ENCODE measurements at places on chromosomes 1 and 21.

DNA sequence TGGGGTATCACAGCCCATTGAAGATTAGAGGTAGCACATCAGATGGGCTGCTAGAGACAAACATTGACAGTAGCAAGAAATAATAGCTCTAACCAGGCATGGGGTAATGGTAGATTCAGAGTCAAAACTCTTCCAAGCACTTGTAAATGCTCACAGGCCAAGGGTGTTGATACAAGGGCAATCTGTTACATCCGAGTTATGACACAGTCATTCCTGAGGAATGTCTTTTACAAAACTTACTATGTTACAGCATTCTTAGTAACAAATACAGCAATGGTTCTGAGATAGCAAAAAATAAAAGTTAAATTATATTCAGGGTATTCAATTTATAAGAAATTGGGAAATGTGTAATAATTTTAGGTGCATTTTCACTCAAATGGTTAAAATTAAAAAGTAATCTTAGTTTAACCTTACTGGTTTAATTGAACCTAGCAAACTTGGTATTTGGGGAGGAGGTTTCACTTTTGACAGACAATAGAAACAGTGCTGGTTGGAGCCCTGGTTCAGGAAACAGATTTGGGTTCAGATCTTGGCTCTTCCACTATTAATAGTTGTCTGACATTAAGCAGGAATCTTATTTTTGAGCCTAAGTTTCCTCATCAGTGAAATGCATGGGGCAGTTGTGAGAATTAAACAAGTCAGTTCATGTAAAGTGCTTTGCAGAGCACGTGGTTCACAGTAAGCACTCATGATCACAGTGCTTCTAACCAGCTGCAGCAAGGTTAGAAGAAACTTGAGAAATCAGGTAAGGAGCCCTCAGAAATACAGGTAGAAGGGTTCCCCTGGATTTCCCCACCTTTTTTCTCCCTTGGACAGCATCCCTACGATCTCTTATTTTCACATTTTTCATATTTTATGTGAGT, 4.4 kb downstream of the ST3GAL3 start:
- peak; percentile 87 for DNase-seq

DNA sequence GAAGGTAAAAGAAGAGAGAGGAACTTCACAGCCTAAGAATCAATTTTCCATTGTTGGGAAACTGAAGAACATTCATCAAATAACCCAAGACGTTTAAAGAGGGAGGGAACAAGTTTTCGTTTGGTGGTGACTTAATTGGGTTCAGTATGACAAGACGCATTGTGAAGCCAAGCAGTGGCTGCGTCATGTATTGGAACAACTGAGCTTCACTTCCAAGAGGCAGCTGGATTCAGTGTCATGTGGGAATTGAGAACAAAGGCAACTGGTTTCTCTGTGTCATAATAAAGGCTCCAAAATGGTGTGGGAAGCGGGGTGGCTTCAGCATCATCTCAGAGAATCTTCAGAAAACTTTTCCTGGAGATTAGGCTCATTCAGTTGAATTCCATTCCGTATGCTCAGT, 29.8 kb upstream of the RC3H1 start:
- no peak for DNase-seq

DNA sequence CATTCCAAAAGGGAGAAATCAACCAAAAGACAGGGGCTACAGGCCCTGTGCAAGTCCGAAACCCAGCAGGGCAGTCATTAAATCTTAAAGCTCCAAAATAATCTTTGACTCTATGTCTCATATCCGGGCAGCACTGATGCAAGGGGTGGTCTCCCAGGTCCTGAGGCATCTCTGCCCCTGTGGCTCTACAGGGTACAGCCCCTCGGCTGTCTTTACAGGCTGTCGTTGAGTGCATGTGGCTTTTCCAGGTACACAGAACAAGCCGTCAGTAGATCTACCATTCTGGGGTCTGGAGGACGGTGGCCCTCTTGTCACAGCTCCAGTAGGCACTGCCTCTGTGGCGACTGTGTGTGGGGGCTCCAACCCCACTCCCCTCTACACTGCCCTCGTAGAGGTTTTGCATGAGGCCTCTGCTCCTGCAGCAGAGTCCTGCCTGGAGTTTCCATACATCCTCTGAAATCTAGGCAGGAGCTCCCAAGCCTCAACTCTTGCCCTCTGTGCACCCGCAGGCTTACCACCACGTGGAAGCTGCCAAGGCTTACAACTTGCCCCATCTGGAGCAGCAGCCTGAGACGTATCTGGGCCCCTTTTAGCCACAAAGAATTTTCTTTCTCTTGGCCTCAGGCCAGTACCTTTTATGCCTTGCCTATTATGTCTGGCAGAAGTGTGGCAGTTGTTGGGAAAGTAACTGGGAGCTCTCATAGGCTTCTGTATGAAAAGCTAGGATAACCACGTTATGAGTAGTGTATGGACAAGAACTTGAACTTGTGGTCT, 52.5 kb downstream of the POU2F1 start:
- DNase-seq: peak; percentile 21

GRCh38 chr1:61853583-61853982, 111.3 kb downstream of the PATJ start:
- no peak for DNase-seq

- DNase-seq: no peak
Observed at GRCh38 chr1:194071205-194071604, 884.8 kb upstream of the B3GALT2 start.

GRCh38 chr1:180953291-180954004, 40.8 kb downstream of the KIAA1614 start:
- peak; percentile 87 for DNase-seq

- DNase-seq: peak; percentile 57
Observed at GRCh38 chr21:33266050-33266788, at the start of gene IL10RB. TSS of gene IL10RB (plus strand) at chr21:33266367. CDS start at chr21:33266466, 99 bp downstream.

DNA sequence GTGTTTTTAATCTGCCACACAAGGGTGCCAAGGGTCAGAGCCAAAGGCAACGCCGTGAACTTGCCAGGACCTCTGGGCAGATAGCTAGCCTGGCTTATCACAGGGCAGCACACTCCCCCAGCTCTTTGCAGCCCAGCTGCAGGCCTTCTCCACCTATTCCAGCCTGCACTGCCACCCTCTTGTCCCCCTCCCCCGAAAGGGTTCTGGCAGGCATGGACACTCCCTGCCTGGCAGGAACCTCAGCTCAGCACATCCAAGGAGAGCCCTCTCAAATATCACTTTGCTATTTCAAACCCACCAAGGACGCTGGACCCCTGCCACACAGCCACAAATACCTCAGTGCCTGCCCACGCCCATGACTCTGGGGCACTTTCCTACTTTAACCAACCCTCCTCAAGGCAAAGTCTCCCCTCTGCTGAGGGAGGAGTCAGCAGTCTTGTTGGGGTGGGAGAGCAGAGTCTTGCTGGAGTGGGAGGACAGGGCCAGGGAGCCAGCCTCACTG, 9.1 kb downstream of the SSBP3 start:
- no peak for DNase-seq

- peak; percentile 70 for DNase-seq
Observed at GRCh38 chr1:78171736-78172590, 126.2 kb downstream of the GIPC2 start.

DNA sequence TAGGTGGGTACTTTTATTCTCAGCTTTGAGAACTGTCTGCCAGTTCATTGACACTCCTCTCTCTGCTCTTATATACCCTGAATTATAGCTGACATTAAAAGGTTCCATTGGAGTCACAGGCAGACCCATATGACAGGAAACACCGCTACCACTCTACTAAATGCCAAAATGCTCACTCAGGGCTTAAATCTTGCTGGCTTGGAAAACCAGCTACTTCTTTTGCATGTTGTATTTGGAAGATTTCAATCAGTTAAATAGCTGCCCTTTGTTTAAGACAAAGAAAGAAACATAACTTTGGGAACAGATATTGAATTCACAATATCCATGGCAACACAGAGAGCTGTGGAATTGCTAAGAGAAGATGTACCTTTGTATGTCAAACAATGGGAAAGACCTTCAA, 876.5 kb downstream of the USP25 start:
- no peak for DNase-seq

DNA sequence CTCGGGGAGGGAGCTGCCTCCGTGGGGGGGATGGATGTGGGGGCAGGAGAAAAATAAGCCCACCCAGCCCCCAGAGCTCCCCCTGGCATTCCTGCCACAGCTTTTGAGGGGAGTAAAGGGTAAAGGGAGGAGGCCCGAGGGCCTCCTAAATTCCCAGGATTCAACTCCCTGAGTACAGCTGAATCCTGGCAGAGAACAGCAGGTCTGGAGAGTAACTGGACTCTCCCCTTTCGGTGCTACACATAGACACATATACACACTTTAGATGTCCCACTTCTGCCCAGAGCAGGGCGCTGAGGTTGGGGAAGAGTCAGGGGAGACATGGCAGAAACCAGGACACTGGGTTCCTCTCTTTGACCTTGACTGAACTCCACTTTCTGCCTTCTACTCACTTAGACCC, 3.0 kb downstream of the KIRREL1 start:
- no peak for DNase-seq

DNA sequence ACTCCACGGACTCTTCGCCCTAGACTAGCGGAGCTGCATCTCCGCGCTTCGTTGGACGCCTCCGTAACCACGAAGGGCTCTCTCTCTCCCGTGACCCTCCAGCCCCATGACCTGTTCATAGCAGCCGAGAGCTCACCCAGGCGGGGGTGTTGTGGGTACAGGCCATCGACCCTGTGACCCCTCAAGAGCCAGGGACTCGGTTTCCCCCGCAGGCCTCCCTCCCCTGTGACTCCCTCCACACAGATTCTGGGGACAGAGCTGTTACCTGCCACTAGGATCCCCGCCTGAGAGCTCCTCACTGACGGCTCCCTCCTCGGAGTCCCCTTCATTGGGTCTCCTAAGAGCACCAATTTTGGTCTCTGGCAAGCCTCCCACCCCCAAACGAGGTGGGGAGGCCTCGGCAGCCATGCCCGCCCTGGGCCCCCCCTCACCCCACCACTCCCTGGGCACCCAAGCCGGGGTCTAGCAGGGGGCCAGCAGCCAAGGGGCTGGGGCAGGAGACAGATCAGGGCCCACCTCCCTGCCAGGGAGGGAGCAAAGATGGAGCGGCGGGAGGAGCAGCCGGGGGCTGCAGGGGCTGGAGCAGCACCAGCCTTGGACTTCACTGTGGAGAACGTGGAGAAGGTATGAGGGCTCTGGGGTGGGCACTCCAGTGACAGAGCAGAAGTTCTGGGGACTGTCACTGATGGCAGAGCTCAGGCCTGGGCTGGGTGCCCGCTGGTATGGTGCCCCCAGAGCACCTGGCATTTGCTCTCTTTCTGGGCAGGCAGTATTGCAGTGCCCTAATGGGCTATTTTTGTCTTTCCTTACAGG, 517 bp downstream of the IPO13 start:
- no peak for DNase-seq

- DNase-seq: no peak
Observed at GRCh38 chr1:28537457-28538199, 15.3 kb upstream of the TRNAU1AP start.

DNA sequence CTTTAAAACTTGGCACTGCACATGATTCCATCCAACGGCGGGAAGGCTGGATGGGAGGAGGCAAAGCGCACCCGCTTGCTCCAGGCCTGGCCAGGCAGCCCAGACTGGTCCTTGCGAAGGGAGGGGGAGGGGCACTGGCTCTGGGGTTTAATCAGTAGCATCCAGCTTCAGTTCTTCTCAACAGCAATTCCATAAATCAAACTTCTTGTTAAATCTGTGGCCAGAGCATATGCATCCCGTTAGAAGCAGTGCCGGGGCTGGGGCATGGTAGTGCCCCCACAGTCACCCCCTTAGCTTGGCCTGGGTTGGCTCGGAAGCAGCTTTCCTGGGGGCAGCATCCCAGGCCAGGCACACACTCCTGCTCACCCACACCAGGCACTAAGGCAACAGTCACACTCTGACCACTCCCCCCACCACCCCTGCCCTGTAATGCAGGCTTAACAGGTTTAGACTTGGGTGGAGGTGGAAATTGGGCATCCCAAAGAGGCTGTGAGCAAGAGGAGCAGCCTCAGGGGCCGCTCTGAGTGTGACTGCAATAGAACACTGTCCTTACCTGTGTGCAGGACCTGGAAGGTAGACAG, 94.1 kb upstream of the CASZ1 start:
- DNase-seq: peak; percentile 93

DNA sequence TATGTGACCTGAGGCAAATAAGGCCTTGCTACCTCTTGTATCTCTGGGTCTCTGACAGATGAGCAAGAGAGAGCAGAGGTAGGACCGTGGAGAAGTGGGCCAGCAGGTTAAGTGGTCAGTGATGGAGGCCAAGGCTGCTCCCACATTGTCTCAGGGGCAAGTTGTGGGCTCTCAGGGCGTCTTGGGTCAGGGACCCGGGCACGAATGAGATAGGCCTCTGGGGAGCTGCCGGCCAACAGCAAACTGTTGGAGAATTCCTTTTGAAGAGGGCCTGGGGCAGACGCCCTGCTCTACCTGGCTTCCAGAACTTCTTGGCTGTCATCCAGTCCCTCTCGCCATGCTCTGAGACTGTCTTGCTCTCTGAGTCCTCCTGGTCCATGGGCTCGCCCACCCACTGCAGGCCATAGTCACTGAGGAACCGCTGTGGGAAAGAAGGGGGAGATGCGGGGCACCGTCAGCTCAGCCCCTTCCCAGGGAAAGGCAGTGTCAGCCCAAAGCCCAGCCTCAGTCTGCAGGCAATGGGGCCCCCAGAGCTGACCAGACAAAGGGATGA, 12.4 kb downstream of the UBXN11 start:
- DNase-seq: no peak

- no peak for DNase-seq
Observed at GRCh38 chr1:203422656-203423055, 53.0 kb upstream of the PRELP start.
